Activated naive CD4-positive, alpha-beta T cell treated with anti-CD3 and anti-CD28 coated beads, Interleukin-2, amount 50 U/mL, for 72 hours (primary cell): ENCODE measurements at places on chromosomes 1 and 21. TPM values are rescaled to one million over a fixed set of nuclear protein-coding genes. Genes with fewer than 3 reads are reported as not detected.

DNA sequence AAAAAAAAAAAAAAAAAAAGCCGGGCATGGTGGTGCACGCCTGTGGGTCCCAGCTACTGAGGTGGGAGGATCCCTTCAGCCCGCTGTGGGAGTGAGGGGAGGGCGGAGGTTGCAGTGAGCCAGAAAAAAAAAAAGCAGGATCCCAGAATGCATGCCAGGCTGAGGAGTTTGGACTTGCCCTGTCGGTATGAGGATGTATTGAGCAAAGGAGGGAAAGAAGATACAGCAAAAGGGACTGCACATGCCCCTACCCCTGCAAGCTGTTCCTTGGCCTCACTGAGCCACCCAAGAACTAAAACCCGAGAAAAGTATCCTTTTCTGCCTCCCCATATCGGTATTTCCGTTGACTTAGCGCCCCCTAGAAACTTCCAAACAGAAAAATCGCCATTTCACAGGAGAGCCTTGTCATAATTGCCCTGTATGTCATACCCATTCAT is 1.3 kb upstream of the GPATCH4 start:
- DNase-seq = no peak

DNA sequence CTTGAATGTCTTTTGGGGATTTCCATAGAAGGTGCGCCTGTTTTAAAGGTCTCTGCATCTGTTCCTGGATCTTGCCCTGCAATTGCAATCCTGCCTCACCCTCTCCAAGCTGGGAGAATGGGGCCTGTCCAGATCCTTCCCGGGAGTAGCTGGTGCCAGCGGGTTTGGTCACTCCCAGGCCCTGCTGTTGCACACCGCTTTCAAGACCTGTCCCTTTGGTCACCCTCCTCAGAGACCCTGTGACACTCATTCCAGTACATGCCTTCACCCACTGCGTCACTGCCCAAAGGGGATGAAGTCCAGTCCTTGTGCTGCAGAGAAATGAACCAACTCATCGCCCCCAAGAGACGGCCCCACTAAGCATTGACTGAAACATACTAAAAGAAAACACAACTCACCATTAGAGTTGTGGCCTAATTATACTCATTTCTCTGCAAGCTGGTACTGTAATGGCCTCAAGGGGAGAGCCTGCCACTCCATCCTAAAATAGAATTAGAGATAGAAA is 1.9 kb upstream of the IRF2BP2 start:
- DNase-seq = peak; percentile 26

DNA sequence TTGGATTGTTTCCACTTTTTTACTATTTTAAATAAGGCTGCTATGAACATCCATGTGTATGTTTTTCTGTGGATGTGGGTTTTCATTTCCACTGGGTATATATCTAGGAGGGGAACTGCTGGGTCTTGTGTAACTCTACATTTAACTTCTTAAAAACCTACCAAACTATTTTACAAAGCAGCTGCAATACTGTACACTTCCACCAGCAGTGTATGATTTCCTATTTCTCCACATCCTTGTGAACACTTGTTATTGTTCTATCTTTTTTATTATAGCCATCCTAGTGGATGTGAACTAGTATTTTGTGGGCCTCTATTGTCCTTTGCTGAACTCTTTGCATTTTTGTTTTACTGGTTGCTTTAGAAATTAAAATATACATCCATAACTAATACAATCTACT is 33.4 kb downstream of the DIPK1A start:
- no peak for DNase-seq

- no peak for DNase-seq
Observed at GRCh38 chr1:218850367-218850766, 323.3 kb upstream of the LYPLAL1 start.

Gene REG4
- 7.2 TPM for total RNA-seq

- DNase-seq = no peak
Observed at GRCh38 chr21:41706678-41707077, 60.2 kb downstream of the RIPK4 start.

DNA sequence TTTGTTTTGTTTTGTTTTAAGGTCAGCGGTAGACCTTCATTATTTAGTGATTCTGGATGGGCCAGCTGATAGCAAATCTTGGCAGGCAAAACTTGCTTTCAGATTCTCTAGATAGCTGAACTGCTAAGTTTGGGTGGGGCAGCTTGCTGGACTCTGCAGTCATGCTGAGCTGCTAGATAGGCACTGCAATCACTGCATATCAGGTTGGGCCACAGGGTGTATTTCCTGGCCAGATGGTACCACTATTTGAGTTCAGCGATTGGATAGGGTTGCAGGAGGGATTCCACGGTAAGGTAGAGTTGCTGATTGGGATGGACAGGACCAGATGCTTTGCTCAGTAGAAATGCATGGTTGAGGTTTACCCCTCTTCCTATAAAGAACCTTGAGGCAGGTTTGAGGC is 579.3 kb upstream of the ADGRL4 start:
- no peak for DNase-seq

GRCh38 chr1:35223084-35223630 is 30.2 kb upstream of the SFPQ start:
- DNase-seq = no peak

- DNase-seq = no peak
Observed at GRCh38 chr1:202229376-202229775, 35.8 kb downstream of the LGR6 start.

Gene SYT6
- 0.11 TPM for total RNA-seq

DNA sequence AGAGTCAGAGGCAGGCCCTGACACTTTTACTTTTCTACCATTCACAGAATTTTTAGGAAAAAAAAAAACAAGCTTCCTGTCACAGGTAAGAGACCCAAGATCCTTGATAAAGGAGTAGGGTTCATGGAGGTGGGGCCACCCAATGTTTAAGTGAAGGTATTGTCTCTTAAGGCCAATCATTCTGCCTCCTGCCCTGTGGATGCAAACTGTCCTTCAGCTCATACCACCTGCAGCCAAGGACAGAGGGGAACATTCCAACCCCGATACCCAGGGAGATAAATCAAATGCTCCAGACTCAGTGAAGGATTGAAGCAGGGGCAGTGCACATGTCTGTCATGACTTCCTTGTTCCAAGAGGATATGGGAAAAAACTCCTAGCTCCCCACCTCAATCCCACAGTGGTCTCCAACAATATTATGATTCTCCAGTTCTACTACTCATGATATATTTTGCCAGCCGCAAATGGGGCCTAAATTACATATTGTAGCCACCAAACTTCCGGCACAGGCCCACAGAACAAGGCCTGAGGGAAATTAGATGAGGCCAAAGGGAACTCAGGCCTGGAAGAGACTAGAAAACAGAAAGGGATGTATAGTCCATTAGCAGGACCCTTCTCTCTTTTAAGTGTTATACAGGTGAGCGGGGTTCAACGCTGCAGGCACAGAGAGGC is 59.5 kb downstream of the TRABD2B start:
- no peak for DNase-seq

Gene OPRD1
- 0.05 TPM for total RNA-seq

Gene WNT4
- total RNA-seq = not detected

- no peak for DNase-seq
Observed at GRCh38 chr1:26862781-26863684, at the start of gene SFN. Gene SFN, plus strand, starts transcription at chr1:26863149. Its CDS starts 64 bp downstream, at chr1:26863213.

DNA sequence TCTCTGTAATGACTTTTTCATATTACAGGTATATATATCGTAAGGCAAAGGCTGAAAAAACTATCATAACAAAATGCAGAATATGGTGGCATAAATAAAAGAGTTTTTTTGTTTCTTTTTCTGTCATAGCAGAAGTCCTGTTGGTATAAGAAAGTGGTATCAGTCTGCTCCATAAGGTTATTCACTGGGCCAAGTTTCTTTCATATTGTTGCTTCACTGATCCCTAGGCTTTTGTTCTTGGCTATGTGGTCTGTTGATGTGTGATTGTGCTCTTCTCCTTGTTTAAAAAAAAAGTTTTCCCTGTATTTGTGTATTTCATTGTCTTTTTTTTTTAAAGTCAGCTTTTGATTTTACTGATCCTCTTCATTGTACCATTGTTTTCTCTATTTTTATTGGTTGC is 26.0 kb downstream of the PTBP2 start:
- no peak for DNase-seq

Gene ANGPTL7
- not detected for total RNA-seq

- DNase-seq = no peak
Observed at GRCh38 chr1:1343811-1344421, 5.3 kb downstream of the DVL1 start.

- DNase-seq = no peak
Observed at GRCh38 chr1:200831091-200831490, 41.7 kb upstream of the GPR25 start.

- DNase-seq = no peak
Observed at GRCh38 chr1:22121421-22121911, 21.4 kb downstream of the WNT4 start.

DNA sequence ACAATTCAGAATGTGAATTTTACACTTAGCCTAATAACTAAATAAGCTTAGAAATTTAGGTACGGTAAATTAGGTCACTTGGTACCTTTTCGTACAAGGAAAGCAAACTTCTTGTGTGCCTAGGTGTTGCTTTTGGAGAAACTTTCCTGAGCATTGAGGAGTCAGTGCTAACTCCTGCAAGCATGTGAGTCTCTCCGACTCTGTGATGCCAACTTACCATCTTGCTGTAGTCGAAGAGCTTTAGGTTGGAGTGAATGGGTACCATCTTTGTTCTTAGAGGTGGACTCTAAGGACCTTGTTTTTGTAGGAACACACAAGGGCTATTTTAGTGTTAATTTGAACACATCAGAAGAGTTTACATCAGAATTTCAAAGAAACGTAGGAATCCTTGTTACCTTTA is 688.9 kb downstream of the USP25 start:
- no peak for DNase-seq

DNA sequence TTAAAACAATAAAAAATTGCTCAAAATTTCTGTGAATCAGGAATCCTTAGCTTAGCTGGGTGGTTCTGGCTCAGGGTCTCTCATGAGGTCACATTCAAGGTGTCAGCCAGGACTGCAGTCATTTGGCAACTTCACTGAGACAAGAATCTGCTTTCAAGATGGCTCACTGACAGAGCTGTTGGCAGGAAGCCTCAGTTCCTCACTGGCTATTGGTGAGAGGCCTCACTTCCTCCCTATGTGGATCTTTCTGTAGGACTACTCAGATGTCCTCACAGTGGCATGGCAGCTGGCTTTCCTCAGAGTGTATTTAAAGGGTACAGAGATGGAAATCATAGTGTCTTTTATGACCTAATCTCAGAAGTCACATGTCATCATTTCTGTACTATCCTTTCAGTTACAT is 785.7 kb downstream of the ADGRL2 start:
- DNase-seq = no peak

GRCh38 chr1:232293361-232293760 is 336.6 kb downstream of the SIPA1L2 start:
- DNase-seq = no peak

Gene FLG
- total RNA-seq = not detected

Gene FCGR1A
- total RNA-seq = not detected

Gene TNFRSF8
- 41.5 TPM for total RNA-seq

Gene SLC30A10
- not detected for total RNA-seq

DNA sequence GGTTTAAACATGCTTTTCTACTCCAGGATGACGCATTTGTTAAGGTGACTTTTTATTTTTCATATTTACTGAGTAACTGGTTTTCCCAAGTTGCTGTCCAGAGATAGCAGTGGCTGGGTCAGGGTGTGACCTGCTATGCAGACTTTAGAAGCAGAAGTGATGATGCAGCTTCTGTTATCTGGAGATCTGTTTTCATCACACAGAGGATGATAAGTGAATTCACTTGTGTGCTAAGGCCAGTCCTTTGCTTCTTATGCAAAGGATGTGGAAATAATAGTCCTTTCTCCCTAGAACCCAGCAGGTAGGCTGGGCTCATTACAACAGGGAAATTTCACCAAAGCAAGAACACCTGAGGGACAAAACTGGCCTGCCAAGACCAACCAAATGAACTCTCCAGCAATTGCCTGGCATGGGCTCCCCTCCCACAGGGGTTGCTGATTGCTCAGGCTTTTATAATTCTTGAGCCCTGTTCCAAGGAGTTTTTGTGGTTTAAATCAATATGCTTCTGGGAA is 97.8 kb upstream of the LPGAT1 start:
- no peak for DNase-seq

DNA sequence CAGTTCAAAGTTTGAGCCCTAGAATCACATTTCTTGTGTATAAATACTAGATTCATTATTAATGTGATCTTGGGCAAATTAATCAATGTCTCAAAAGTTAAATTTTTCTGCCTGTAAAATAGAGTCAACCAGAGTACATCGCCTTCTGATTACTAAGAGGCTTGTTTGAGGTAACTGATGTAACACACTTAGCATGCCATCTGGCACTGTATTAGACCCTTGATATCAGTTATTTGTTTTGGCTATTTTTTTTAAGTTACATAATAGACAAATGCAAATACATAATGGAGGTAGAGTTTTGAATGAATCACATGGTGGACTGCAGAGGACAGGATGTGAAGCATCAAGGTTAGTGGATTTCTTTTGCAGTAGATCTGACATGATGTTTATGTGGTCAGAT is 298.4 kb downstream of the ADGRL2 start:
- DNase-seq = no peak

GRCh38 chr1:49226758-49227157 is 450.1 kb upstream of the BEND5 start:
- DNase-seq = no peak

Gene NRAS
- total RNA-seq = 43.9 TPM
